Kidney tubule cell (primary cell): ENCODE measurements at places on chromosomes 3 and 15.
A peak's percentile ranks its signal among the peaks of the same experiment; 100 is the strongest.

GRCh38 chr15:62853114-62853840 is 189.3 kb upstream of the TPM1 start:
- DNase-seq = peak; percentile 80

- DNase-seq = no peak
Measured at GRCh38 chr3:169105561-169105960, 558.0 kb downstream of the MECOM start.

DNA sequence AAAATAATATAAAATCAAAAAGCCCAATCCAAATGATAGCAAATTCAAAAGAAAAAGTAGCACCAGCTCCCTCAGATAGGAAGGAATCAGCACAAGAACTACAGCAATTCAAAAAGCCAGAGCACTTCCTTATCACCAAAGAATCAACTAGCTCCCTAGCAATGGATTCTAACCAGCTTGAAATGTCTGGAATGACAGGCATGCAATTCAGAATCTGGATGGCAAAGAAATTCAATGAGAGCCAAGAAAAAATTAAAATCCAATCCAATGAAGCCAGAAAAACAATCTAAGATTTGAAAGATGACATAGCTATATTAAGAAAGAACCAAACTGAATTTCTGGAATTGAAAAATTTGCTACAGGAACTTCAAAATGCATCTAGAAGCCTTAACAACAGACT is 1334.4 kb upstream of the ALCAM start:
- DNase-seq = peak; percentile 33

GRCh38 chr3:132311841-132312240 is 5.4 kb upstream of the ACP3 start:
- DNase-seq = no peak

DNA sequence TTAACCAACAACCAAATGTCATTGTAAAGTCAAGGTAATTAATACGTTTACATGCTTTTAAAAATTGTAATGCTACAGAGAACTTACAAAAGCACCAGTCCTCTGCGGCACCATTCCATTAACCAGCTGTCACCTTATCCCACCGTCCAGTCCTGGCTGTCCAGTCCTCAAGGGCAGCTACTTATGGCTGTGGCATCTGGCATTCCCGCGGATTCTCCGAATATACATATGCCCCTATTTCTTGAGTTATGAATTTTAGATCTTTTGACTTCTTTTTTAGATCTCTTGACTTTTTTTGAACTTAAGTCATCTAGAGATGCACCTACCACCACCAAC is 382 bp upstream of the POMGNT2 start:
- no peak for DNase-seq

DNA sequence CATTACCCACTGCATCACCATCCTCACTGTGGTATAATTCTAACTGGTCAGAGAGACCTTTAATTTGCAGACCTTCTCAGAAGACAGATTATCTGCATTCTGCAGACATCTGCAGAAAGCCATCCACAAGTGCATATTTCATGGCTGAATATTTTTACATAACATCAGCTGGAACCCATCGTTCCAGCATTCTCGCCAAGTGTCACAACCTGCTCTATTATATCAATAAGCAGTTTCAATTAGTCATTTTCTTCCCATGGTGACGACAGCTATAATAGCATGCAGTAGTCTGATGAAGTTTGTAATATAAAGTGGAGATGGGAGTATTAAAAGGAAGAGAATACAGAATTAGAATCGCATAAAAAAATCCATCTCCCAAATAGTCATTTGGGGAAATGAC is 334.7 kb downstream of the FHIT start:
- no peak for DNase-seq

DNA sequence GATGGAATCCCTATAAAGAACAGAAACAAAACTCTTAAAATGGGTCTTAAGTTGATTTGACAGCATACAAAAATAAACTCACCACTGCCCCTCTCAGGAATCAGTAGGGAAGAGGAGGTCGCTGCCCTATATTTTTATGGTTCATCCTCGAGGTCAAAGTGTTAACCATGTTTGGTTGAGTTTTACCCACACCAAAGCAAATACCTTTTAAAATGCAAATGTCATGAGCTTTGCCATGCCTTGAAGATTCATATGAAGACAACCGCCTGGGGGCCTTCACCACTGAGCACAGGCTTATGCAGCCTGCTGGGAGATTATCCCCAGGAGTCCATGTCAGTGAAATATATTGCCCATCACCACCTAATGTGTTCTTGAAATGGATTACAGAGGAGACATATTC is 66.1 kb downstream of the GLB1 start:
- no peak for DNase-seq
